Effector CD4-positive, alpha-beta T cell (primary cell): ENCODE measurements at places on chromosomes 3 and 15.

DNA sequence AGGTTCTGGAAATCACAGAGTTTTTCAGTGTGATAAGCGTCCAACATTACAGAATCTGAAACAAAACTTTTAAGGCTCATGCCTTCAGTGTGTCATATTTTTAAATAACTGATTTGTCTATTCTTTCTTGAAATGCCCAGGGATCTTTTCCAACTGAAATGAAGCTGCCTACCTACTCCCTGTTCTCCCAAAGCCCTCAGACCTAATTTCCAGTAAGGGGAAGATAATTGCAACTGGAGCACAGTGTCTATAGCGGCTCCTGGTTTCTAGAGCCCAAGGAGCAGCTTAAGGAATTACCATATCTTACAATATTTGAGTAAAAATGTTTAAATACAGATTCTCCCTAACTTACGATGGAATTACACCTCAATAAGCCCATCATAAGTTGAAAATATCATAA, 33.0 kb downstream of the LRRC2 start:
- DNase-seq, result no peak

DNA sequence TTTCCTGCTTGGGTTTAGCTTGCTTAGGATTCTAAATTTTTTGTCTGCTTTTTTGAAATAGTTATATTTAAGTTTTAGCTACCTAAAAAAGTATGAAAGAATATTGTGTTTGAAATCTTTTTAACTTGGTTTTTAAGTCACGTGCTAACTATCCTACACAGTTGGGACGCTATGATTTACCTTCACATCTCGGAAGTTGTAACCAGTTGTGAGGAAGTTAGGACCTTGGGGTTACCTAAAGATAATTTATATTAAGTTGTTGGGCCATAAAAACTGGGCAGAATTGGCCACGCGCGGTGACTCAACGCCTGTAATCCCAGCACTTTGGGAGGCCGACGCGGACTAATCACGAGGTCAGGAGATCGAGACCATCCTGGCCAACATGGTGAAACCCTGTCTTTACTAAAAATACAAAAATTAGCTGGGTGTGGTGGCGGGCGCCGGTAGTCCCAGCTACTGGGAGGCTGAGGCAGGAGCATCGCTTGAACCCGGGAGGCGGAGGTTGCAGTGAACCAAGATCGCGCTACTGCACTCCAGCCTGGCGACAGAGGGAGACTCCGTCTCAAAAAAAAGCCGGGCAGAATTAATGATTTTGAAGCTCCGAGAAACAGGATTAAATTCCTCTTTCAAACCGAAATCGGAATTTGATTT, 1.0 kb downstream of the ZFAND6 start:
- no peak for DNase-seq

GRCh38 chr3:133301731-133302130, 98.1 kb upstream of the BFSP2 start:
- DNase-seq, result no peak

- peak; percentile 37 for DNase-seq
Observed at GRCh38 chr3:58116161-58116955, 94.4 kb downstream of the DNASE1L3 start.

DNA sequence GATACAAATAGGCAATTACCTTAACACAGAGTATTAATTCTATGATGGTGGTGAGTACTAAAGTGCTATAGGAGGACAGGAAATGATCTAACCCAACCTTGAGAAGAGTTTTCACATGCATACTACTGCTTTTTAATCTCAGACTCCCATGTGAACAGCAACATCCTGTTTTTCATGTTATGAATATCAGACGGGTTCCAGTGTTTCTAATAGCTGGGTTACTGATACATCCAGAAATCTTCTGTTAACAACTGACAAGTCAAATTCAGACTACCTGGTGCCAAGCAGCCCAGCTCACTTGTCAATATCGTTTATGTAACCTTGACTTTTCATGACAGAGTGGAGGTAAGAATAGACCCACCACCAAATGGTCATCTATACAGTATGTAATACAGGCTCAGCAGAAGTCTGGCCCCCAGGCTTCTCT, 220.2 kb upstream of the COL8A1 start:
- no peak for DNase-seq

DNA sequence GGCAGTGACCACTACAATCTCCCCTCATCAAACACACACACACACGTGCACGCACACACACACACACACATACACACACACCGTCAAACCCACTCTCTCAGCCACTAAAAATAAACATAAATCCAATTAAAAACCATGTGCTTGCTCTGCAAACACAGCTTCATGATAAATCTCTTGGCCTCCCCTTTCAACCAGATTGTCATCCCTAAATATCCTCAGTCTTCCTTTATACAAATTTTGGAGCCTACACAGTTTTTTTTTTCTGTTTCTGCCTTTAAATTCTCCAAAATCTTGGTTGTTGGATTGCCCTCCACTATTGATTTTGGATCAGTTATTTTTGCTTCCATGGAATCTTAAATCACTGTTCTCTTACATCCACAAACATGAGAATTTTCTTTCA, 245.6 kb downstream of the SATB1 start:
- no peak for DNase-seq

DNA sequence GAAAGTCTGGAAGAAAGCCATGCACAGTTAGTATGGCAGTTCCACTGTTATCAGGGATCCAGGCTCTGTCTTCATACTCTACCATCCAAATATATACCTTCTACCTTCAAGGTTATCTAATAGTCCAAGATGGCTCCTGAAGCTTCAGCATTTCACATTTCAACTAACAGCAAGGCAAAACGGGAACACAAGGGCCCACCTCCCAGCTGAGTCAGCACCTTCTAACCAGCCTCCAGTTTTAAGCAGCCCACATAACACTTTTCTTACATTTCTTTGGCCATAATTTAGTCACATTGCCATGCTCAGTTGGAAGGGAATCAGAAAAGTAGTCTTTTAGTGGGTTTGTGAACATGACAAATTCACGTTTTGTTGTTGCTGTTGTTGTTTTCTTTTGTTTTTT, 15.4 kb upstream of the MSL2 start:
- no peak for DNase-seq

DNA sequence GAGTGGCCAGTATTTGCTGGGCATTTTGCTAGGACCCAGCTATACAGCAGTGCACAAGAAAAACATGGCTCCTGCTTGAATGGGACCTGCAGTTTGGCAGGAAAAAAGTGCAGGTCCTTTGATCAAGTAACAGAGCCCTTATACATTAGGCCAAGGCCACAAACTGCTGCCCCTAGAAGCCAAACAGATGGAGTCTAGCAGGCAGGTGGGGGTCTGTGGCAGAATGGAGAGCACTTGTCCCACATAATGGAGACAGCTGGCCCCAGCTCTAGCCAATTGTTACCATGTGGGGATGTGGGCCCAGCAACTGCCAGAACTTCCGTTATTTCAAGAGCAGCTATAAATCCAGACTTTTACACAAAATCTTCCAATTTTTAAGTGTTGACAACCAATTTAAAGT, 79.3 kb downstream of the SHQ1 start:
- DNase-seq, result no peak

GRCh38 chr3:36302158-36302509, 78.2 kb upstream of the STAC start:
- no peak for DNase-seq

DNA sequence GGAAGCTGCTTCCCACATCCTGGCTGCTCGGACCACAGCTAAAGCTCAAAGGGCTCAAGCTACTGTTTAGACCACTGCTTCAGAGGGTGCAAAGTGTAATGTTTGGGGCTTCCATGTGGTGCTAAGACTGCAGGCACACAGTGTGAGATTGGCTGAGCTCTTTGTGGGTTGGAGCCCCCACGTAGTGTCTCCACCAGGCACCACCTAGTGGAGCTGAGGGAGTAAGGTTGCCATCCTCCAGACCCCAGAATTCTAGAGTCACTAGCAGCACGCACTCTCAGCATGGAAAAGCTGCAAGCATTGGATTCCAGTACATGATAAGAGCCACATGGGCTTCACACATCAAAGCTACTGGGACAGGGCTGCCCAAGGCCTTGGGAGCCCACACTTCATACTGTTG, 9.3 kb downstream of the MKRN3 start:
- DNase-seq, result no peak

- DNase-seq, result no peak
Observed at GRCh38 chr3:52529376-52530333, 4.0 kb downstream of the NT5DC2 start.

GRCh38 chr15:31325595-31326155, 960 bp upstream of the KLF13 start:
- DNase-seq, result peak; percentile 47

DNA sequence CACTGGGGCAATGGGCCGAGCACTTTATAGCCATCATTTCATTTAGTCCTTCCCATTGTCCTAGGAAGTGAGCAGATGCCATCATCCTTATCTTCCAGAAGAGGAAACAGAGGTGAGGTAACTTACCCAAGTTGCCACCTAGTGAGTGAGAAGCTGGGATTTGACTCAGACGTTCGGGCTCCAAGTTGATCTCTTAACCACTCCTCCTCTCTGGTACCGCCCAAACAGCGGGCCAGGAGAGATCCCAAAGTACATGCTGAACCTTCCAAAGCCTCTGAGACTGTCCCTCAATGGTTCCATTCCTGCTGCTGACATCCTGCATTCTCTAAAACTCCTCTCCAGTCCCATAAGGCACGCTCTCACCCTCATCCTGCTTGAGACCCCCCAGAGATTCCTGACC, 56.2 kb downstream of the EXOG start:
- DNase-seq, result no peak

DNA sequence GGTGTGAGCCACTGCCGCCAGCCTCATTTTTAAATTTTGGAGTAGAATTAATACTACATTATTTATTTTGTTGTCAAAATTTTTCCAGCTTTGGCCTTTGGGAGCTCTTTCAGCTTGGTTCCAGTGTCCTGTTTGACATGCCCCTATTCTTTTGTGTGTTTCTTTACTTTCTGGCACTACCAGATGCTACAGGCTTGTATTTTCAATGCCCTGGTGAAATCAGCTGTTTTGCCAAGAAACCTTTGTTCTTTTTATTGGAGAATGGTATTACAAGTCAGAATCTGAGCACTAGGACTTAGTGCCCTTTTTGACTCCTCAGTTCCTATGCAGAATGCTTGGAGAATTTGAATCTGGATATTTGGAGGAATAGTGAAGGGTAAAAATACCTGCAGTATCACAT, 26.6 kb downstream of the RNF111 start:
- DNase-seq, result no peak

- no peak for DNase-seq
Observed at GRCh38 chr3:73490453-73491286, 134.1 kb downstream of the PDZRN3 start.

DNA sequence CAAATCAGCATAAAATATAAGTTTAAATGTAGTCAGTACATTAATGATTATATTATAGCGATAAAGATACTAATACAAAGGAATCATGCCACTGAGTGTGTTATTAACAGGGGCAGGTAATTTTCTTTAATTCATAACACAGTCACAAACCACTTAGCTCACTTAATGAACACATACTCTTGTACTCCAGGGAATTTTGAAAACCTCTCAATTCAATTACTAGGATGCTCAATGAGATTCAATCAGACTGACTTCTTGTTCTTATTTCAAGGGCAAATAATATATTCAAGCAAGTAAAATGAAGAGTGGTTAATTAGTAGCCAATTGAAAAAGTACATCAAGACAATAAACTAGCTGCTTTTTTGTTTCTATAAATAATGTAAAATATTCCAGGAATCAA, 5.8 kb upstream of the SUCNR1 start:
- no peak for DNase-seq

DNA sequence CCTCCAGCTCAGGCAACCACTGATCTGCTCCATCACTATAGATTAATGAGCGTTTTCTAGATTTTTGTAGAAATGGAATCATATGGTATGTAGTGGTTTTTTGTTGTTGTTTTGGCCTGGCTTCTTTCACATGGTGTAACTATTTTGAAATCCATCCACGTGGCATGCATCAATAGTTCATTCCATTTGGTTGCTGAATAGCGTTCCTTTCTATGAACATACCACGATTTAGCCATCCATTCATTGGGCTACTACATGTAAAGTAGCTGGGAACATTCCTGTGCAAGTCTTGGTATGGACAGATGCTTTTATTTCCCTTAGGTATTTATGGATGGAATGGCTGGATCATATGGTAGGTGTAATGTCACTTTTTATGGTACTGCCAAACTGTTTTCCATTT, 10.7 kb upstream of the CHSY1 start:
- DNase-seq, result no peak

DNA sequence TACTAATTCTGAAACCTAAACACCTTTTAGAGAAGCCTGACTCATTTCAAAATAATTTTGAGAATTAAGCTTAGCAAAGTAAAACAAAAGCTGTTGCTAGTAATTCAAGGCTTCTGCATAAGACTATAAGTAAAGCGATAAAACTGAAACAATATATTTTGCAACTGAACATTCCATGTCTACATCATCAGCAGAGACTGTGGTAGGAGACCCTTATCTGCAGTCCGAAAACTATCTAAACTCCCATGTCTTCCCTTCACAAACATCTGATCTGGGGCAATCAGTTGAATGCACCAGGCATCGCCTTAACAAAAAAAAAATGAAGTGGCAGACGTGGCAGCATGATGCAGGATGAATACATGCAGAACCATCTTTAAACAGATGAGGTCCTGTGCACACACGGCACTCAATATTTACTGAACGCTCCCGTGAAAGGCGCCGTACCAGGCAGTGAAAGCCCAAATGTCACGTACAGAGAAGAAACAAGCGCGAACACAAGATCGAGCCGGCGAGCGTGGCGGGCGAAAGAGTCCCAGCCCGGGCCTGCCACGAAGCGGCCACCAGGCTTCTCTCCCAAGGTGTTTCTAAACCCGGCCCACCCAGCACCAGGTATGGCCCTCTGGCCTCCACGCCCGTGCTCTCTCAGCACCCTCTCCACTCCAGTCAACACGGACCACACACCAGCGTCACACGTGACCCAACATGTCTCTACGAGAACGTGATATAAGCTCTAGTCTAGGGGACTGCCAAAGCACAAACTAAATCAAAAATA, 63.0 kb downstream of the CHSY1 start:
- no peak for DNase-seq
